RCC 7860 (cell line): ENCODE measurements at places on chromosomes 3 and 15.

GRCh38 chr15:51550841-51551240 is 71.7 kb downstream of the DMXL2 start:
- no peak for DNase-seq

DNA sequence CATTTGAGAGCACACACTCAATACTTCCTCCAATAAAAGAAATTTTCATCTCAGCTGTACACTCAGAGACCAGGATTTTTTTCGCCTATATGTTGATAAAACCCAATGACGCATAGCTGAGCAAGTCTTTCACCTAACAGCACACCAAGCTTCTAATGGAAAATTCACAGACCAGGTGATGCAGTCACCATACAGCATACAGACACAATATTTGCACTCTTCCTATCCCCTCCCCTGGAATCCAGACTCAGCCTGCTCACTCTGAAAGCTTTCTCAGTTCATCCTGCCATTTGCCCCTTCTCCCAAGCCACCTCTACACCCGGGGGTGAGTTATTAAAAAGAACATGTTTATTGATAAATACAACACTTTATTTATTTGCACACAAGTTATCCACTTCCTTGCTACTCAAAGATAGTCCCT is 1.7 kb downstream of the TBC1D5 start:
- peak; percentile 58 for DNase-seq

GRCh38 chr15:83129791-83130190 is 22.3 kb downstream of the TM6SF1 start:
- no peak for DNase-seq

DNA sequence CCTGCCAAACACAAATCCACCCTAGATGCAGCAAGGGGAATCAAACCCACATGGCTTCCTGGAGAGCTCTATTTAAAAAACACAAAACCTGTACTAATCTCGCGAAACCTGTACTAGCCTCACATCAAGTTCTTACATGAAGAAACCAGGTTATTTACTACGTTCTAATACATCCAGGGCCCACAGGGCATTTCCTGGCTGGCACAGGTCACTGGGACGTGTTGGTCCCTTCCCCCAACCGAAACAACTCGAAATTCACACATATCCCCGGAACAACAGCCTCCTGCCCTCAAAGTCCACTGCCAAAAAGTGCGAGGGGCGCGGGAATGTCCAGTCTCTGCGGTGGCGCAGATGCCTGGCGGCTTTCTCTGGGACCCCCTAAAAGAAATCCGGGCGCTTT is 955 bp downstream of the CDCP1 start:
- DNase-seq, result no peak
